Foreskin keratinocyte (primary cell): ENCODE measurements at places on chromosomes 11 and 22. TPM values are rescaled to one million over a fixed set of nuclear protein-coding genes. Genes with fewer than 3 reads are reported as not detected.

DNA sequence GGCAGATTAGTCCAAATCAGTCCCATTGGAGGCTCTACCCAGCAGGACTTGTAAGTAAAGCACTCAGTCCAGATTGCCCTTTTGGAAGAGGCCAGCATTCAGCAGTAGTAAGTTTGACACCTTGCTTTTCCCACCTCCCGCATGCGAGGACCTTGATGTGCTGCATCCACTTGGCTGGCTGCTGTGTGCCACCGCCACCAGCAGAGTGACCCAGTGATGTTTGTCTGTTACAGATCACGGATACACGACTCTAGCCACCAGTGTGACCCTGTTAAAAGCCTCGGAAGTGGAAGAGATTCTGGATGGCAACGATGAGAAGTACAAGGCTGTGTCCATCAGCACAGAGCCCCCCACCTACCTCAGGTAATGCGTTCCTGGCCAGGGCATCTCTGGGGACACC lies 6.6 kb downstream of the SMARCB1 start:
- DNase-seq: no peak

The OR8D4 gene
- not detected in 2 replicates for polyA plus RNA-seq

DNA sequence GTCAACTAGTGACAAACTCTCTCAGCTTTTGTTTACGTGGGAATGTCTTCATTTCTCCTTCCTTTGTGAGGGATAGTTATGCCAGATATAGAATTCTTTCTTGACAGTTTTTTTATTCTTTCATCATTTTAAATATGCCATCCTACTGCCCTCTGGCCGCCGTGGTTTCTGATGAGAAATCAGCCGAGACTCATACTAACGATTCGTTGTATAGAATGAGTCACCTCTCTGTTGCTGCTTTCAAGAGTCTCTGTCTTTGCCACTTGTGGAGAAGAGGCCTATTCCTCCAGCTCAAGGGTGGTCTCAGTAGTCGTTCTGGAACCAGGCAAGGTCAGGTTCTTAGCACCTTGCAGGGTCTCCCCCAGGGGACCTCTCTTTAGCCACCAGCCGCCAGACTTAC lies 8.0 kb downstream of the MYO7A start:
- peak; percentile 19 for DNase-seq

The OR51B4 gene
- not detected in 2 replicates for polyA plus RNA-seq

GRCh38 chr11:118156531-118157185 lies 4.0 kb upstream of the SCN4B start:
- no peak for DNase-seq

The CSNK2A3 gene
- polyA plus RNA-seq: 0.29 and 0.34 TPM in 2 replicates

DNA sequence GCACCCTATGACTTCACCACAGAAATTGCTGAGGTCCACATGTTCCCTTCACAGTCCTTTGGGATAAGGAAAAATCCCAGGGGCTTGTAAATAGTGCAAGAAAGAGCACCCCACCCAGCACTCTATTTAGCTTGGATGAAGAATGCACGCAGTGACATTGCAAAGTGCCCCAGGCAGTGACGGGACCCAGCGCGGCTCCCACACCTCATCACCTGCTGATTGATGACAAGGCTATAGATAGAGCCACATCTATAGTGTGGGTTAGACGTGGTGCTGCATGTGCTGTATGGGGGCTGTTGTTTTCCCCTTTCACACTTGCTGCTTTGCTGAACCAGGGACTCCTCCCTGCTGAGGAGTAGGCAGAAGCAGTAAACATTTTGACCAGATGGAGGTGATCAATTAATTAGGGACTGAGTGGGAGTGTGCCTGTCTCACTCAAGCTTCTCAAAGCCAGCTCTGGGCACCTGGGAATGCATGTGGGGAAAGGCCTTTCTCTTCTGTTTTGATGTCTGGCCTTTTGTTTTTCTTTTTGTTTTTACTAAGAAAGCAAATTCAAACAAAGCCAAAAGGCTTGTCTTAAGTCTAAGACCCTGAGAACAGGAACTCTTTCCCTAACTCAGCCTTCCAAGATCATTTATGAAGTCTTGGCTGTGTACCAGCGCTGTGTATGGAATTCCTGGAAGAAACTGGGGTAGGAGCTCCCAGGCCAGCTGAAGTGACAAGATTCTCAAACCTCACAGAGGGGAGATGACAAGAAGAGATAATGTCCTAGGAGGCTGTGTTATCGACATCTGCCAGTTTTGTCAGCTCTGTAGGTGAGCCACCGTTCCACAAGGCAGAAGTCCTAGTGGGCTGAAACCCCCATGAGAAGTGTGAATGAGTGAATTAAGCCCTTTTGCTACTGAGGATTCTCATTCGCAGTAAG lies 219.7 kb downstream of the BARX2 start:
- no peak for DNase-seq

The SCGB1D2 gene
- polyA plus RNA-seq: not detected in 2 replicates

DNA sequence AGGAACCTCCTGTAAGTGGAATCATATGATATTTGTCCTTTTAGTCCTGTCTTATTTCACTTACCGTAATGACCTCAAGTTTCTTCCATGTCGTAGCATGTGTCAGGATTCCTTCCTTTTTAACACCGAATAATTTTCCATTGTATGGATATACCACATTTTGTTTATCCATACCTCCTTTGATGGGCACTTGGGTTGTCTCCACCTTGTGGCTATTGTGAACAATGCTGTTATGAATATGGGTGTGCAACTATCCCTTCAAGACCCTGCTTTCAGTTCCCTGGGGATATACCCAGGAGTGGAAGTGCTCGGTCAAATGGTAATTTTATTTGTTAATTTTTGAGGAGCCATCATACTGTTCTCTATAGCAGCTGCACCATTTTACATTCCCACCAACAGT lies 244.9 kb upstream of the BLID start:
- DNase-seq: no peak

The GRM5 gene
- under 0.01 and 0.01 TPM in 2 replicates for polyA plus RNA-seq

GRCh38 chr11:88631497-88631896 lies 294.0 kb upstream of the CTSC start:
- DNase-seq: peak; percentile 26

DNA sequence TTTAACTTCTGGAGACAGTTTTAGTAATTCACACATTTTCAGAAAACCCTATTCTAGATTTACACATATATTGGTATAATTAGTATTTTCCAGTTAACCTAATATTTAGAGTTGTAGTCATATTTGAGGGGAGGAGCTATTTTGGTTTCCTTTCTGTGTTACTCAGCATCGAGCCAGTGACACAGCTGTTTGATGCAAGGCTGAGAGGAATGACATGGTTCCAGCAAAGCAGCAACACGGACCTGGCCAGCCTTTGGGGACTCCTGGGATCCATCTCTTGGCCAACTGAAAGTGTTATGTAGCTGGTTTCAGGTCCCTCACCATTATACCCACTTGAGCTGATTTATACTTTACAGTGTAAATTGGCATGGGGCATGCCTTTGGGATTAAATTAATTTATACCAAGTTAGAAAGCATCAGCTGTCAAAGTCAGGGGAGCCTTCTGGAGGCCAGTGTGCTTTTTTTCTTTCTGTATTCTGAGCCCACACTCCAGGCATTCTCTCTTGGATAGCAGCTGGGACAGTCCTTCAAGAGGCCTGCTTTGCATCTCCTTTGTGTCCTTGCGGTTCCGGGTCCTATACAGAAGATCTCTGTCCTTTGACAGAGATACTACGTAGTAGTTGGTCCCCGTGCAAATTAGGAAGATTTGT lies 91.3 kb upstream of the SLC25A18 start:
- DNase-seq: no peak

GRCh38 chr11:118430956-118431355 lies 5.3 kb upstream of the KMT2A start:
- no peak for DNase-seq

DNA sequence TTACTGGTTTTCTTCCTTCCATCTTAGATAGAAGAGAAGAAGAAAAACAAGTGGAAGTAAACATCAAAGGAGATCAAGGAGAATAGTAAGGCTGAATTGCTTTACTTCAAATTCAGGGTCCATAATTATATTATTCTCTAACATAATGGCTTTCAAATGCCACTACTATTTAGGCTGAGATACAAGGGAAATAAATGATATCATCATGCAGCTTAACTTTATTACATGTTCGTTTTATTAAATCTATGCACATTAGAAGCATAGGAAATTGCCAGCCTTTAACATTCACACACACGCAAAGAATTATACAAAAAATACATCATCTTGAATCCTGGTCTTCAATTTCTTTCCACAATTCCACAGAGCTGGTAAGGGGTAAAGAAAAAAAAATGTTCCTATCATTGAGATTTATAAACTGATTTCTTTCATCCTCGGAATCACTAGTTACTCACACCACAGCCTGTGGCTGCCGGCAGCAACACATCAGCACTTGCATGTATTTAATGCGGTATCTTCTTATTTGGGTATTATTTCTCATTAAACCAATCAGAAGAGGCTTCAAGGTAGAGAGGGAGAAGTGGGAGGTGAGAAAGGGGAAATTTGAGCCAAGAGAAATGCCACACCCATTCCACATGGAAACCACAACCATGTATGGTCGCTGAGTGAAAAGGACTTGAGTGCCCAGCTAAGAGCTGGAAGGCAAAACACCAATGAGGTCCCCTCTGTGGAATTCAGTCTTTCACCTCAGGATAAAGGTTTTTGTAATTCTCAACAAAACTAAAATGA lies 26.3 kb downstream of the SYTL2 start:
- DNase-seq: no peak

DNA sequence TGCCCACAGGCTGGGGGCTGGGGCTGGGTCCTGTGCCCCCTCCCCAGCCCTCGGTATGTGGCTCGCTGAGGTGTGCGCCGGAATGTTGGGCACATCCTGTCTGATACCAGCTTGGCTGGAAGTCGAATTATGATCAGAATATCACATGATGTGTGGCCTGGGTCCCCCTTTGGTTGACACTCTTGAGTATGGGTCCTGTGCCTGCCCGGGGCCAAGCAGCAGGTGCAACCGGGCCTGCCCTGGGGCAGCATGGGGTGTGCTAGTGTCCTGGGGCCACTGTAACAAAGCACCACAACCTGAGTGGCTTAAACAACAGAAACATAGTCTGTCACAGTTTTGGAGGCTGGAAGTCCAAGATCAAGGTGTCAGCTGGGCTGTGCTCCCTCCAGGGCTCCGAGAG lies 52.7 kb downstream of the PARVB start:
- DNase-seq: no peak

The PGA5 gene
- not detected in 2 replicates for polyA plus RNA-seq

DNA sequence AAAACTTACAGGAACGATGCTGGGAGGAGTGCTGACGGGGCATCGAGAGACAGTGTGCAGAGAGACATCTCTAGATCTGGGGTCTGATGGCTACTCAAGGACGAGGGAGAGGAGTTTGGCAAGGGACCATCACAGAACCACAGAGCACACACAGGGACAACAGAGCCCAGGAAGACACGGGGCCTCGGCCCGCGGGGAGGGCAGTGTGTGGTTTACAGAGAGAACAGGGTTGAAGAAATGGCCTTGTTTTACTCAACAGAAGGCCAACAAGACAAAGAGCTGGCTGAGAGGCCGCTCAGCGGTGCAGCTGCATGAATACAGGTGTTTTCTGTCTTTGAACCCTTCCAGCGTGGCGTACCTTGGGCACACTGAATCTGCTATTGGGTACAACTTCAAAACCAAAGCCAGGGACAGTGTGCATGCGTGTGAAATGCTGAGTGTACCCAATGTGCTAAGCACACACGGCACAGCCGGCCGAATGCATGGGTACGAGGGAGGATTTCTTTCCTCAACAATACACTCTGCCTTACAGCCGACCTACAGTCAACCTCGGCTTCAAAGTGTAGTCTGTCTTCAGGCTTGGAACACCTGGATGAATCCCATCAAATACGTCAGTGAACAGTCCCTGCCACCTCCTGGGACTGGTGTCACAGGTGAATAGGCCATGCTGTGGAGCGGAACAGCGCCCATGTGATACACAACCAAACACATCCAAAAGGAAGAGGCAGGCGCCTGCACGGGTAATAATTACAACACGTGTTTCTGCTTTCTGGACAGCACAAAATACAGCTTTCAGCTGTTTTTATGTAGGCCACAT lies 20.7 kb upstream of the BID start:
- no peak for DNase-seq

- DNase-seq: no peak
Measured at GRCh38 chr11:8289492-8289918, 25.8 kb upstream of the LMO1 start.

The PANX1 gene
- 16.6 and 17.9 TPM in 2 replicates for polyA plus RNA-seq

The OR8G1 gene
- polyA plus RNA-seq: not detected in 2 replicates

DNA sequence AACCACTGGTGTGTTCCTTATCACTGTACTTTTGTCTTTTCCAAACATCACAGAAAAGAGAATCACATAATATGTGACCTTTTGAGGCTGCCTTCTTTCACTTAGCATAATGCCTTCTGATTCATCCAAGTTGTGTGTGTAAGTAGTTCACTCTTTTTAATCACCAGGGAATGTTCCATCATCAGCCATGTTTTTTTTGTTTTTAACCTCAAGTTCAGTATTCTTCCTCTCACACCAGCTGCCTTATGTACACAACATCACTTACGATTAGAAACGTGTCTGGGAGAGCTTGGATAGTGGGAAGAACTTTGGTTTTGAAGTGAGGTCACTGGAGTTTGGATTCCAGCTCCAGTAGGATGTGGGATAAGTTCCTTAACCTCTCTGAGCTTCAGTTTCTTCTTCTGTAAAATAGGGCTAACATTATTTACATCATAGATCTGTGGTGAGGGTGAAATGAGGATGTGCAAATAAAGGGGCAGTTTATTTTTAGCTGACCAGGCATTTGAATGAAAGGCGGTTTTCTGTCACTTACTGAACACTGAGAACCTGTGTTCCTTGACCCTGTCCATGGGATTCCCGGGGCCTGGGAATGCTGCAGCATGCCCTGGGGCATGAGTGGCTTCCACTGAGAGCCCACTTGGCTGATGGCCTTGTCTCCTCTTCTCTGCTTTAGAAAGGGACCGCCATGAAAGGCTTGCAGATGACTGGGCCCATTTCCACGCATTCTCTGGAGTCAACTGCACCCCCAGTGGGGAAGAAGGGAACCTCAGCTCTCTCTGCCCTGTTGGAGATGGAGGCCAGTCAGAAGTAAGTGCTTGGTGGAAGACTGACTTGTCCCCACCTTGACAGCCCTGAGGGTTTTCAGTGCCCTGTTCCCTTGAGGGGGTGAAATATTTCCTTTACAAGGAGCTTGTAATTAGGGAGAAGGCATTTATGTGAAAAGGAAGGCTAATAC lies 92.6 kb downstream of the DEPDC5 start:
- DNase-seq: no peak

- no peak for DNase-seq
Measured at GRCh38 chr22:35541254-35541748, 670 bp downstream of the RASD2 start.

- no peak for DNase-seq
Measured at GRCh38 chr22:34278121-34278520, 357.8 kb upstream of the LARGE1 start.

- no peak for DNase-seq
Measured at GRCh38 chr11:7830740-7831139, 34.0 kb upstream of the OR5P2 start.

DNA sequence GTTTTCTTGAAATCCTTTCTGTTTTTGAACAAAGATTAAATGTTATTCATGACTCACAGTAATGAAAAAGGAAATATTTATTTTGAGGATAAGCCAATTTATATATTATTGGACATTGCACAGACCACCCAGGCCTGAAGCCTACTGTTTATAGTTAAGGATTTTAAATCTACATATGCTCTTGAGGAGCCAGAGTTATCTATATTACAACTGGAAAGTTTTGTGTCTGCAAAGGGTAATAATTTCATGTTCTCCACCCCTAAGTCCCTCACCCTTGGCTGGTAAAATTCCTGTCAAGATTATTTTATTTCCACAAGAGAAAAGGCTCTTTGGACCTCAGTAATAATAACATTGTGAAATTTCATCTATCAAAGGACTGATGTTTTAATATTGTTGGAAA lies 228.2 kb downstream of the TMEM135 start:
- no peak for DNase-seq
